ENCODE measurements at places on chromosomes 13 and 19. TPM values are rescaled to one million over a fixed set of nuclear protein-coding genes. Genes with fewer than 3 reads are reported as not detected.

Gene FEM1A
- 12.0 TPM for total RNA-seq

- no peak for DNase-seq
These were observed 40.7 kb downstream of the SMAD9 start for GRCh38 chr13:36879218-36879938.

DNA sequence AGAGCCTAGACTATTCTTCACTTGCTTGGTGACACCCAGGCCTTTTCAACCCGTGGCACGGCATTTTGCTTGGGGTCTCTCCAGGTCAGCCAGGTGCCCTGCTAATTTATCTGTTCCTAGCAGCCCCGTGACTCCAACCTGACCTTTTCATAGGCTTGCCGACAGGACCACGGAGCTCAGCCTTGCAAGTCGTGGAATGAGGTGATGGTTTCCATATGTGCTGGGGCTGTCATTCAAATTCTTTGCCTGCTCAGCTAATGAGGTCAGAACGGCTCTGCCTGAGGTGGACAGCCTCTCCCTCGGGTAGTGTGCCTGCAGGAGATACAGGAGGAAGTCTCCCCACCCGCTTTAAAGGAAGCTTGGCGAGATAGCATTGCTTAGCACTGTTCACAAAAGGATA, 61.0 kb downstream of the SHISA2 start:
- peak; percentile 80 for DNase-seq

Gene SLC10A2
- total RNA-seq = not detected

- no peak for DNase-seq
These were observed 221.8 kb downstream of the OXGR1 start for GRCh38 chr13:96772426-96772825.

GRCh38 chr13:72074663-72075062, 207.7 kb upstream of the DACH1 start:
- no peak for DNase-seq

DNA sequence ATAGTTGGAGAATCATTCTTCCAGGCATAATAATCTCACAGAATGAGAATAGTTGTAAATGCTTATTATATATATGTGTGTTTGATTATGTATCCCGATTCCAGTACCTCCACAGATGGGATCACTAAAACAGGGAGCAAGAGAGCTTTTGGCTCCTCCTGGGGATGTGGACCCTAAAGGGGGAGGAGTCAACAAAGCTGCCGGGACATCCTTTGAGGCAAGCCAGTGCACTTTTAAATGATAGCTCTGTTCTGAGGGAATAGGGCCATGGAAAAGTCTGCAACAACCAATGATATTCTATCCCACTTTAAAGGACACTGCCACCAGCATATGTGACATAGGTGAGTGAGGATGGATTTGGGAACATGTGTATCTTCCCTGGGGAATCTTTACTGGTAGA, 40.8 kb downstream of the SLITRK5 start:
- no peak for DNase-seq

Gene CAPN12
- total RNA-seq = not detected

DNA sequence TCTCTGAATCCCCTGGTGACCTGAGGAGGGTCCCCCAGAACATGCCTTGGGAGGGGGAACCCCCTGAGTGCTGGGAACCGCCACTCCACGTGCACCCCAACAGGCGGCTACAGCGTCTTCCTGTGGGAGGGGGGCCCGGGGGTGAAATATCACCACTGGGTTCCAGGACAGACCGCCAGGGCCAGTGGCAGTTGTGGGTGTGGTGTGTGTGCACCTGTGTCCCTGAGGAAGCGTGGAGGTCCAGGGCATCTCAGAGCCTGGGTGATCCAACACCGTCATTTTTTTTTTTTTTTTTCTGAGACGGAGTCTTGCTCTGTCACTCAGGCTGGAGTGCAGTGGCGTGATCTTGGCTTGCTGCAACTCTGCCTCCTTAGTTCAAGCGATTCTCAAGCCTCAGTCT, 4.2 kb downstream of the ADGRE5 start:
- no peak for DNase-seq

Gene CAMSAP3
- total RNA-seq = 0.57 TPM

DNA sequence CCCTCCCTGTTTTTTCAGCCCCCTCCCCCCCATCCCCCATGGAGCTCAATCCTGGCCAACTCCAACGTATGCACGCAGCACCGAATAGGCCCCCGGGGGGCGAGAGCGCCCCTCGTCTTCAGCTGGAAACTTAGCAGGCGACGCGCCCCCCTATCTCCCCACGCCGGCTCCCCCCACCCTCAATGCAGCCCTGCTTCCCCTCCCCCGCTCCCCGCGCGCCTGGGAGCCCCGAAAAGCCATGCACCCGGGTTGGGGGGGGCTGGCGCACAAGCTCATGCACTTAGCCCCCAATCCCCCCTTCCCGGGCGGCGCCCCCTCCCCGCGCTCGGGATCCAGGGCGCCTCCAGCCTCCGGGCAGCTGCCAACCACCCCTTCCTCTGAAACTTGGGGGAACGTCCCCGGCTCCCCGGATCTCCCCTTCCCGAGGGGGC, 508 bp downstream of the ZBTB7A start:
- no peak for DNase-seq

DNA sequence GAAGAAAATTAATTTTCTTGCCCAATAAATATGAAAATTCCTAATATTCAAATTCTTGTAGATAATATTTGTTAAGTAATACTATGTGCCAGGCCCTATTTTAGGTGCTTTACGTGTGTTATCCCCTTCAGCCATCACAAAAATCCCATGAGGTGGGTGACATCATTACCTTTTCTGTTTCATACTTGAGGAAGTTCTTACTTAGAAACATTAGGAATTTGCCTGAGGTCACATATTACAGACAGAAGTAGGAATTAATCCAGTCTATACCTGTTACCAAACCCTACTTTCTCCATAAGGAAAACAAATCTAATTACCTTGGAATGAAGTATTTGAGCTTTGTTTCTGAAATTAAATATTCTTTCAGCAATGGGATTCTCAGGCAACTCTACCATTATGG, 336.1 kb downstream of the GPC6 start:
- DNase-seq = no peak

Gene RFPL4AL1
- not detected for total RNA-seq

Gene COX7A1
- not detected for total RNA-seq

GRCh38 chr19:7902796-7903243, 857 bp upstream of the MAP2K7 start:
- DNase-seq = no peak

- no peak for DNase-seq
These were observed 162.5 kb downstream of the KCTD12 start for GRCh38 chr13:76723551-76724232.

GRCh38 chr13:113558461-113558860, 26.1 kb upstream of the TFDP1 start:
- peak; percentile 34 for DNase-seq

Gene RASGRP4
- not detected for total RNA-seq

- no peak for DNase-seq
These were observed 74.4 kb downstream of the FGF9 start for GRCh38 chr13:21745307-21745706.

Gene TMPRSS9
- total RNA-seq = not detected

- no peak for DNase-seq
These were observed 33.4 kb downstream of the ZNF331 start for GRCh38 chr19:53571339-53571738.

DNA sequence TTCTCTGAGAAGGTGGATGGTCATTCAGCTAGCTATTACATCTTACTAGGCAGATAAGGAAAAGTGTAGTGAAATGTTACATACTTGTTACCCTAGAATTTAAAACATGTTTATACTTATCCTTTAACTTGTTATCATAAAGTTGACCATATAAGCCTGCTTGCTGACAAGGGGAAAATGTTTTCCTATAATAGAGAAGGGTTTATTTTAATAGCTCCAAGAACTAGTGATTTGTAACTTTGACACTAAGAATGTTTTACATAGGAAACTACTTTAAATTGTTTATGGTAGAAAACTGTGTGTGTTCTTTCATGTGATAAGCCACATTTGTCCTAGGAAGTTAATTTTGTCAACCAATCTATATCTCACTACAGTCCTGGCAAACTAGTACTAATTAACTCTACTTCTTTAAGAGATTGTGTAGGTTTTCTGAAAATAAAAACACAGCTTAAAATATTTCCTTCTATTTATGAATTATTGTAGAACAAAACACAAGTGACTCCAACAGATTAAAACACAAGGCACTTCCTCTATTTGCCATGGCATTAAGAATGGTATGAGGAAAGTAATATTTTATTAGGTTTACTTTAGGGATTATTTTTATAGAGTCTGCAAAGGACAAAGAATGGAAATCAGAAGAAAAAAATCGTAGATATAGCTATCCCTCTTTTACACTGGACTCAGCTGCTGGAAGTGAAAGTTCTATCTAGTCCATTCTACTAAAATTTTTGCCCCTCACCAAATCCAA, 233.3 kb upstream of the NBEA start:
- DNase-seq = no peak

Gene NLRP4
- not detected for total RNA-seq

GRCh38 chr13:42760951-42761350, 20.4 kb upstream of the FAM216B start:
- DNase-seq = no peak

DNA sequence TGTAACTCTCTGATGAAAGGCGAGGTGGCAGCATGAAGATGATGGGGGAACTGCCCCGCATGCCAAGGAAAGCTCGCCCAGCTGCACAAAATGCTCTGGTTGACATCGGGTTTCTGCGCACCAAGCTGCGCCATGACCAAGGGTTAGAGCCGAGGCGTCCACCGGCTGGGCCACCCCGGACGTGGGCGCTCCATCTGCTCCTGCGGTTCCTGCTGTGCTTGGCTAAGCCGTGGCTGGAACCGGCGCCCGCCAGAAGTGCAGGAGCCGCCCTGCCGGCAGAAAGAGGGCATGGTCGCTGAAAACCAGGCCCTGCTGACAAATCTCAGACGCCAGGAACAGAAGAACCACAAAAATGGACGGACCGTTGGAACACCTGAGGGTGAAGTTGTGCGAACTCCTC, 57.9 kb downstream of the ZNF100 start:
- DNase-seq = no peak

GRCh38 chr13:105519771-105520170, 1015.7 kb downstream of the EFNB2 start:
- no peak for DNase-seq

GRCh38 chr13:107271227-107271626, 703.3 kb upstream of the ARGLU1 start:
- no peak for DNase-seq

- no peak for DNase-seq
These were observed 22.4 kb downstream of the GTF2F2 start for GRCh38 chr13:45142440-45143345.

DNA sequence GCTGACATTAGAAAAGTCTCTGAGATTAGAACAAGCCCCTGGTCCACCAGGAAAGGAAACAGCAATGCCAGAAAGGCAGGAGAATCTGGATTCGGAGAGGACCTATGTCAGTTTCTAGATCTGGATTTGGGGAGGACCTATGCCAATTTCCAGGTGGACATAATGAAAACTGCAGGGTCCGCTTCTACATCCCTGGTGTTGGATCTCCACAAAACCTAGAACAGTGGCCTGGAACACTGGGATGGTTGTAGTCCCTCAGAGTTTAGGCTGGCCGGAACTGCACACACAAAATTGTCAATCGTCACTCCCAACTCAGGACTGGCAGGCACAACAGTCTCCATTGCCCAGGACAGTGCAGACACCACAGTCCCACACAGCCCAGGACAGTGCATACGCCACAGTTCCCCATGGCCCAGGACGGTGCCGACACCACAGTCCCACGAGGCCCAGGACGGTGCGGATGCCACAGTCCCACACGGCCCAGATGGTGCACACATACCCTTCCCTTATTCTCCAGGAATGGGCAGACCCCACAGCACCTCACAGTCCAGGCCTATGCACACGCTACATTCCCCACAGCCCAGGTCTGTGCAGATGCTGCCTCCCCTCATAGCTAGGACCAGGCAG, 341.7 kb downstream of the UQCRFS1 start:
- DNase-seq = no peak

- peak; percentile 75 for DNase-seq
These were observed 155.8 kb downstream of the TEX29 start for GRCh38 chr13:111476197-111476596.

Gene DOHH
- total RNA-seq = 10.0 TPM

DNA sequence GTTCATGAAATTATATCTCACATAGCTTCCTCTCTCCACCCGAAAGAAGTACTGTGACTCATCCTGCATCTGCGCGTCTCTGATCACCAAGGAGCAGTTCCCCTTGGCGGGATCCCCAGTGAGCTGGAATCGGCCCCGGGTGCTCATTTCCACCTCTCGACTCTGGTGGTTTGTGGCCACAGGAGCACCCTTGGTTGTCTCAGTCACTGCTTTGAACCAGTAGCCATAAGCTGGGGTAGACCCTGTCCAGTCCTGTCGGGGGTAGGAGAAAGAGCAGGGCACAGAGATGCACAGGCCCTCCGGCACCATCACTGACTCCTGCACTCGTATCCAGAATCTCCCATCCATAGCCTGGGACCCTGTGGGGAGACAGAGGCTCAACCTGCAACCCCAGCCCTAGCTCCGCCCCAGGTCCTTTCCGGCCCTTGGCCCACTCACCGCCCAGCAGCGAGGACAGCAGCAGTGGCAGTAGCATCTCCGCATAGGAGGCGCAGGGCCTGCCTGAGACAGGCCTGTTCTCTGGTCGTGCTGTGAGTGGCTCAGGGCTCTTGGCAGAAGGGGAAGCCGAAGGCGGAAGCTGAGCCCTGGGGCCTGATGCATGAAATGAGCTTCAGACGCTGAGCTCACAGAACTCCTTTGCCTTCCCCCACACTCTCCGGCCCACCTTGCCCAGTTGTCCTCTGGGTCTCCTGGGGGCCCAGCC, at the start of gene SIGLEC10:
TSS of gene SIGLEC10 (minus strand) at position 536 of the 703 bp plus-strand sequence. CDS start at position 475, 61 bp downstream.
- DNase-seq = no peak

DNA sequence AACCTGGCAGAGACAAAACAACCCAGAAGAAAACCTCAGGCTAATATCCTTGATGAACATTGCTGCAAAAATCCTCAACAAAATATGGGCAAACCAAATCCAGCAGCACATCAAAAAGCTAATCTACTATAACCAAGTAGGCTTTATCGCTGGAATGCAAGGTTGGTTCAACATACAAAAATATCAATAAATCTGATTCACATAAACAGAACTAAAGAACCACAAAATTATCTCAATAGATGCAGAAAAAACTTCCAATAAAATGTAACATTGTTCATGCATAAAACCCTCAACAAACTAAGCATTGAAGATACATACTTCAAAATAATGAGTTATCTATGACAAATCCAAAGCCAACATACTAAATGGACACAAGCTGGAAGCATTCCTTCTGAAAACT, 8.8 kb downstream of the ZNF724 start:
- no peak for DNase-seq

GRCh38 chr13:22451327-22451741, 729.4 kb upstream of the SGCG start:
- no peak for DNase-seq

- DNase-seq = peak; percentile 93
These were observed at the start of gene ZNF677 for GRCh38 chr19:53254411-53255341. Gene ZNF677 (minus strand): TSS chr19:53254873. CDS start chr19:53251550, 3,323 bp downstream.

All from osteocyte (in vitro differentiated cells).